ENCODE measurements at places on chromosomes 5 and 9.

DNA sequence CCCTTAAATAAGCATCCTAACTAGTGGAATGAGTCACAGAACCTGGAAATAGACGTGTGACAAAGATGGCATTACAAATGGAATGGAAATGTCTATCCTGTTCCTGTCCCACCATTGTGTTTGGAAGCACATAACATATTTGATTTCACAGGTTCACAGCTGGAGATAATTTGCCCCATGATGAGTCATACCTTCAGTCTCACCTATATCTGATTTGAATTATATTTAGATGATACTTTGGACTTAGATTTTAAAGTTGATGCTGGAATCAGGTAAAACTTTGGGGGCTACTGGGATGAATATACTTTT lies 92.5 kb downstream of the CEMIP2 start:
- no peak for DNase-seq

DNA sequence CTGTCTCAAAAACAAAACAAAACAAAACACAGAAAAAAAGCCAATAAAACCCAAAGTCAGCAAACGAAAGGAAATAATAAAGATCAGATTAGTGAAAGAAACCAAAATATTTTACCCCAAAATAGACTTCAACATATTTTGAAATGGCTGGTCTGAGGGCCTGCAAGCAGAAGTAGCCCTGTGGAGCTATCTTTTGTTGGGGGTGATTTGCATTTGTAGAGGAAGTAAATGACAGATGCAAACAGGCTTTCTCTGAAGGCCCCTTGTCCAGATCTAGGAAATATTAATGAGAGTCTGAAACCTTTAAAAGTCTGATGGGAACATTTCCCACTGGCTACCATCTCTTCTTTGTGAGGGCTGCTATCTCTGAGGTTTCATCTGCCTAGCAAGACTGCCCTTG lies 74.0 kb downstream of the GCNT4 start:
- DNase-seq: no peak

DNA sequence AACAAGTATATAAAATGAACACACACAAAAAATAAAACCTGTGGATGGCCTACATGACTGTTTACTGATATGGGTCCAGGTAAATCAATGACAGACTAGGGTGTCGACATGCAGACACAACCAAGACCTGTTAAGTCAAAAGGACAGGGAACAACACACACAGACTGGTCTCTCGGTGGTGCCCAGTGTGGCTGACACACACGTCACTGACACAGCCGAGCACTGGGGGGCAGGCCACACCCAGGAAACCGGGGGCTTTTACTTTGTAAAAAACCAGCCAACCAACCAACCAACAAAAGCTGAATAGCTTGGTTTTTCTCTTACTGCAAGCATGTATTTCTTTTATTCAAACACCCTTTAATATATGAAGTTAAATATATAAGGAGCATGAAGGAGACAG lies 5.0 kb downstream of the FAM163B start:
- DNase-seq: peak; percentile 9

DNA sequence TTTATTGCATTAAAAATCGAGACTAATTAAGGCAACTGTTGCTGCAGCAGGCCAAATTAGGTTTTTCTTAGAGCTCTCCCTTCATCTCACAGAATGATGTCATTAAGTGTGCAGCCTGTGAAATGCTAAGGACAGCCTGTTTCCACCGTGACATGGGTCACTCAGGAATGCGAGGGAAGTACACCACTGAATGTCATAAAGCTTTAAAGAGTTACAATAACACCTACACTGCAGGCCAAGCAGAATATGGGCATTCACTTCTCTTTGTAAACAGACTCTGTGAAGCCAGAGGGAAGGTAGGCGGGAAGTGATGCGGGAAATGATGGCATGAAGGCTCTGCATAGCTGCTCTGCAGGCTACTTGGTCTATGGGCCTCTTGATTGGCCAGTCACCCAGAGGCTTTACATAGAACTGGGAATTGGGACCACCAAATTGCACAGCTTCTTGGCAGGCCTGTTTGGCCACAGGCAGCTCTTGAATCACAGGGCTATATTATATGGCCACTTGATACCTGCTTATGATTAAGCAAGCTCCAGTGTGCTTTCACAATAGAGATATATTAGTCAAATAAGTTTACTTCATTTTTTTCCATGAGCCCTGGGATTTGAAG lies 28.4 kb upstream of the AOPEP start:
- no peak for DNase-seq

- DNase-seq: no peak
Observed at GRCh38 chr9:71629578-71630215, 138.6 kb downstream of the CEMIP2 start.

GRCh38 chr9:92737216-92737606 lies 27.4 kb downstream of the BICD2 start:
- no peak for DNase-seq

DNA sequence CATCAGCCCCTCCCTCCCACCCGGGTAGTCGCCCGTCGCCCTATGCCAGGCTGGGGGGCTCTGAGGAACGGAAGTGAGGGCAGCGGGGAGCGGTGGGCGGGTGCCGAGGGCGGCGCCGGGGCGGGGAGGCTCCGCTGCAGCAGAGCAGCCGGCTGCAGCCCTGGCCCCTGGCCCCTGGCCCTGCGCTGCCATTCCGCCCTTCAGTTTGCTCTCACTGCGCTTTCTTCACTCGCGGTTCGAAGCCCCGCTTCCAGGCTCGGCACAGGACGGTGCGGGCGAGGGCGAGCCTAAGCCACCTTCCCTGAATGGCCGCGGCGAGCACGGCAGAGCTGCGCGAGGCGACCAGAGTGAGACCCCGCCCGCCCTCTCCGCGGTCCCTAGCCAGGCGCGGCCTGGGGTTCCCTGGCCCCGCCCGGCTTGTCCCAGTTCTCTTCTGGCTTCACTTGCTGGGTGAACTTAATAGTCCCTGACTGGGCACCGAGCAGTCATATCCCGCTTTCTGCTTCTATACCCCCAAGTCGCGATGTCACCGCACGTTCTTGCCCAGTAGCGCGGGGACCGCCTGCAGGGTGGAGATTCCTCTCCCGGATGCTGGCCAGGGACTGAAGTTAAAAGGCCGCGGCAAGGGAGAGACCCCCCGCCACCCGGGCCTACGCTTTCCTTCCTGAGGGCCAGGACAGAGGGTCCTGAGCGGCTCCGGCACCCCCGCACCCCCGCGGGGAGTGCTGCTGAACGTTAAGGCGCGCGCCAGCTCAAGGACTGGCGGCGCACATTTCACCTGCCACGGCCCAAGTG lies 623 bp upstream of the TRIM36 start:
- peak; percentile 15 for DNase-seq

GRCh38 chr5:108036482-108036881 lies 345.4 kb downstream of the FBXL17 start:
- DNase-seq: no peak

- DNase-seq: no peak
Observed at GRCh38 chr5:68196876-68197275, 18.7 kb upstream of the PIK3R1 start.

DNA sequence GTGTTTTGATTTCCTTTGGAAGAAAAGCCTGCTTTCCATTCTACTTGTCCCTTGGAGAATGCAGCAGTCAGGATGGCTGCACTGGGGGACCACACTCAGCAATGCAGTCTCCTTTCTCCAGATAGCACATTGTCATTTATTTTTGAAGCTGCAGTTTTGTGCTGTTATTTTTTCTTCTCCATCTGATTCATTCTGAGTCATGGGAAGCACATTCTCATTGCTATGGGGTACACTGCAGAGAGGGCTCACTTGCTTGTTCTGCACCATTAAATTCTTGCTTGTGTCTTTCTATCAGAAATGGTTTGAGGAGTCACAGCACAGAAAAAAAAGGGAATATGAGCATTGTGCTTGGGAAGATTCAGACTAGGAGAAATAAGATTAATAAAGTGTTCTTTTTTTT lies 39.7 kb upstream of the POC5 start:
- no peak for DNase-seq

DNA sequence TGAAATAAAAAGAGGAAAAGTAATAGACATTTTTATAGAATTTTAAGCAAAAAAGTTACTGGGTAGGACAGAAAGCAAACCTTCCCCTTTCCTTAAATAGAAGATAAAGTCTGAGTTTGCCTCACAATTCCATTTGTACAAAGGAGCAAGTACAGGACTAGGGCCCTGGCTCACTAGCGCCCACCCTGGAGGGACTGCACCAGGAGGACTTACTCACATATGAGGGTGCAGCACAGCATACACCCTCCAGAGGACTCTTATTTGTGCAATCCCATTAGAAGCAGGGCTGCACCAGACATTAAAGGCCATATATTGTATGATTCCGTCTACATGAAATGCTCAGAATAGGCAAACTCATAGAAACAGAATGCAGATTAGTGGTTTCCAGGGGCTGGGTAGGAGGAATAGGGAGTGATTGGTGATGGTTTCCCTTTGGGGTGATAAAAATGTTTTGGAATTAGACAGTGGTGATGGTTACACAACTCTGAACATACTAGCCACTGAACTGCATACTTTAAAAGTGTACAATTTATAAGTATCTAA lies 4.5 kb downstream of the REEP5 start:
- DNase-seq: peak; percentile 28

DNA sequence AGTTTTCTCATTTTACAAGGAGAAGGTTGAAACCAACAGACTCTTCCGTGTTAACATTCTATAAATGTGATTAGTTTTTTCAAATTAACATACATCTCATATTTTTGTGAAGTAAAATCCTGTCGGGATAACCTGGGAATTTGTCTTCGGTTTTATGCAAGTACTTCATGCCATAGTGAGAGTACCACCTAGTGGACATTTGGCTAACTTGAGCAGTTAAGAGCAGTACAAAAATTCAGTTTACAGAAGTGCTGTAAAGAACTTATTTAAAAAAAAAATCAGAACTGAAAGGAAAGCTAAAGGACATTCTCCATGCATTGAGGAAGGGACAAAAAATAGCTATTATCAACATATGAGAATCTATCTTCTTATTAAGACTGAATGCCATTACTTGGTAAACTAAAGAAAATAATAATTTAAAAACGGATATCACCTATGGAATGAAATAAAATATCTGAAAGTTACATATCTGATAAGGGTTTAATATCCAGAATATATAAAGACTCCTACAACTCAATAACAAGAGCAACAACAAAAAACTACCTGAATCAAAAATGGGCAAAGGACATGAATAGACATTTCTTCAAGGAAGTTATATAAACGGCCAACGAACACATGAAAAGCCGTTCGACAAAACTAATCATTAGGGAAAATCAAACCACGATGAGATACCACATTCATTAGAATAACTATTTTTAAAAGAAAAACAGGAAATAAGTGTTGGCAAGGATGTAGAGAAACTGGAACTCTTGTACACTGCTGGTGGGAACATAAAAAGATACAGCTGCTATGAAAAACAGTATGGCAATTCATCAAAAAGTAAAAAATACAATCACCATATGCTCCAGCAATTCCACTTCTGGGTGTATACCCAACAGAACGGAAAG lies 117.0 kb upstream of the GNA14 start:
- DNase-seq: no peak

- no peak for DNase-seq
Observed at GRCh38 chr5:59296317-59297264, 596.9 kb downstream of the PDE4D start.

DNA sequence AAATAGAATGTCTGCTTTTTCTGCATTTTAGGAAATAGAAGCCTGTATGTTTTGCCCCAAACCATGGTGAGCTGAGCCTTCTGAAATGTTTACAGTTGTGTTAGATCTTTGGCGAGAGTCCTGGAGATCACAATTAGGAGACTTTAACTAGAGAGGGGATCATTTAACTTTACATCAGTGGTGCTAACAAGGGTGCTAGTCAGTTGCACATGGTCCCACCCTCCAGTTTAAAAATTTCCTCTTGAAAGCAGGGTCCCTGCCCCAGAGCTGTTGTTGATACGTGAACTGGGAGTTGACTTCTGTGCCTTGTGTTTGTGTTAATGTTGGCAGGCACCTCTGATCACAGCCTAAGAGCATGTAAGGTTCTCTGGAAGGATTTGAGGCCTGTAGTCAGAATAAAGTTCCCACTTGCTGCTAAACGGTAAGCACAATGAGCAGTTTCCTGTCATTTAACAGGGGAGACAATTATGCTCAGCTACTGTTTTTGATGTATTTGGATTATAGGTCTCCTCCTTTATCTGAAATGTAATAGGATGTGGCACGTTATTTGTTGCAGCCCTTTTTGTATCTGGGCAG lies 43.7 kb downstream of the RASGRF2 start:
- DNase-seq: no peak

DNA sequence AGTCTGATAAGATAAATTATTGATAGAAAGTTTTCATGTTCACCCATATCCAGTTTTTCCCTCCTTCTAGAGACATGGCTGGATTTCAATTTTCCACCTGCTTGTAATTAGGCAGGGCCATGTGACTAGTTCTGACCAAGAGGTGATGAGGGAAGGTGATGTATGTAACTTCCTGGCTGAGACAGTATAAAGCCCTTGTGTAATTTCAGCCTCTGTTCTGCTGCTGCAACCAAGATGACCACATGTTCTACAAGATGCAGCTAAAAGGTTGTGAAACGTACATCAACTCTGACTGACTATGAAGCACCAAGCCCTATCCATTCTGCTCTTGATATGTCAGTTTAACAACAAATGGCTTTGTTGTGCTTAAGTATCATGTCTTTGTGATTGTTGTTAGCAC lies 376.5 kb upstream of the DAB2 start:
- no peak for DNase-seq

- no peak for DNase-seq
Observed at GRCh38 chr9:2039294-2040180, 24.4 kb downstream of the SMARCA2 start.

GRCh38 chr5:180718810-180719453 lies 20.9 kb downstream of the OR2Y1 start:
- peak; percentile 54 for DNase-seq
